ENCODE measurements at places on chromosomes 1 and 21.

DNA sequence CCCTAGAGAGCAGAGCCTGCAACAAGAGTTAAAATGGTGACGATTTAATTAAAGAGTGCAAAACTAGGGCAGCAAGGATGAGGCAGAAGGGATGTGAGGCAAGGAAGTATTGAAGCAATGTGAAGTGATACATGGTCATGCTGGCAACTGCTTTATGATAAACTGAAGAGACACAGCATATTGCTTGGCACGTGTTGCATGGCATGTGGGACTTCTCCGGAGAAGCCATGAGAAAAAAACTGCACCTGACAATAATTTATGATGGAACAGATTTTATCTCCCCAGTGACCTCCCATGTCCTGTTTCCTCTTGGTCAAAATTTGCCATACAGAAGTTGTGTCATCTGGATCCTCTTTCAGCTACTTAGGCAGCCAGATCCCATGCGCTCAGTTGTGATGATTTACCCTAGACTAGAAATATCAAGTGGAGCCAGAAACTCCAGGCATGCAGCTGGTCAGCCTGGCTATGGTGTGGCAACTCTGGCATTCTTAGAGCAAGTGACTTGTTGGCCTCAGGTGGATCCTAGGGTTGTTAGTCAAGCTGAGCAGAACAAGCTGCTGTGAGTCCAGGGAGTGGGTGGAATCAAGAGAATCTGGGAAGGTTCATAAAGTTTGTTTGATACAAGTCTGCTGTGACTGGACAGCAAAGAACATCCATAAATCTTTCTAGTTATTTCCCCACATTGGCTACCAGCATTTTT, 611.4 kb upstream of the USP24 start:
- DNase-seq: no peak

GRCh38 chr21:45599146-45599581, 44.4 kb upstream of the PCBP3 start:
- DNase-seq: no peak

- DNase-seq: peak; percentile 26
These were observed 269.5 kb downstream of the HHAT start for GRCh38 chr1:210598135-210598652.

DNA sequence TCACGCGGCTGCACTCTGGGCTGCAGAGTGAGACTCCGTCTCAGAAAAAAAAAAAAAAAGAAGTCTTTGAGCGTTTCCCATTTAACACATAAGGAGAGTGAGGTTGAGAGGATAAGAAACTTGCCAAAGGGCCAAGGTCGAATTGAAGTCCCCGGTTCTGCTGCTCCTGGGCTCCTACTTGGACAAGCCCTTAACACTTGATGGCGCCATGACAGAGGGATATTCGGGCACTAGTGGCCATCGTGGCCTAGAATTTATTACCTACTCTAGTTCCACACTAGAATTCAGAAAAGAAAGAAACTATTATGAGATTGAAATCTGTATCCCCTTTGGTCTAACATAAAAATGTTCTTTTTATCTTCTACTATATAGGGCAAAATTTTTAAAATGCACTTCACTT, 65.7 kb upstream of the NEK2 start:
- no peak for DNase-seq

DNA sequence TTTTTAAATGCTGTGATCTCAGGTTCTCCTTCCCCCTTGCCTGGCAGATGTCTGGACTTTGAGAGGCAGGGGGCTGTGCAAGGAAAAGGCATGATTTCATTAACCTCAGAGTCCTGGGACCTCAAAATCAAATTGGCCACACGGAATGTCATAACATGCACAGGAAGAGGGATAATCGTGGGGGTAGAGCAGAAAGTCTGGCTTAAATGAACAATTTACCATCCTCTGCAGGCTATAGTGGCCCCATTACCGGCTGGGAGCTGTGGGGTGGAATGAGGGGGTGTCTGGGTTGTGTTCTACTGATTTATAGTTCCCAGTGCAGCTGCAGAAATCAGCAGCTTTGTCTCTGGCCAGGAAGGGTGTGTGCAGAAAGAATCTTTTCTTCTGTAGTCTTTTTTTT, 10.8 kb downstream of the OPRD1 start:
- DNase-seq: no peak

Data from body of pancreas (tissue), 4 donors.